ENCODE measurements at places on chromosomes 2 and 18. TPM values are rescaled to one million over a fixed set of nuclear protein-coding genes. Genes with fewer than 3 reads are reported as not detected.

Gene NT5DC4
- not detected for total RNA-seq

Gene UGT1A9
- 3.6 TPM for total RNA-seq

Gene ATOH8
- total RNA-seq, result 1.9 TPM

DNA sequence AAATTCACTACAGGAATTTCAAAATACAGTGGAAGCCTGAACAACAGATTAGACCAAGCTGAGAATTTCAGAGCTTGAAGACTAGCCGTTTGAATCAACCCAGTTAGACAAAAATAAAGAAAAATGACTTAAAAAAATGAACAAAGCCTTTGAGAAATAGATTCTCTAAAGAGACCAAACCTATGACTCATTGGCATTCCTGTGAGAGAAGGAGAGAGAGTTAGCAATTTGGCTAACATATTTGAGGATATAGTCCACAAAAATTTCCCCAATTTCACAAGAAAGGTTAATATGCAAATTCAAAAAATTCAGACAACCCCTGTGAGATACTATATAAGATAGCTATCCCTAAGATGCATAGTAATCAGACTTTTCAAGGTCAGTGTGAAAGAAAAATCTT is 78.0 kb downstream of the MYO3B start:
- DNase-seq, result no peak

DNA sequence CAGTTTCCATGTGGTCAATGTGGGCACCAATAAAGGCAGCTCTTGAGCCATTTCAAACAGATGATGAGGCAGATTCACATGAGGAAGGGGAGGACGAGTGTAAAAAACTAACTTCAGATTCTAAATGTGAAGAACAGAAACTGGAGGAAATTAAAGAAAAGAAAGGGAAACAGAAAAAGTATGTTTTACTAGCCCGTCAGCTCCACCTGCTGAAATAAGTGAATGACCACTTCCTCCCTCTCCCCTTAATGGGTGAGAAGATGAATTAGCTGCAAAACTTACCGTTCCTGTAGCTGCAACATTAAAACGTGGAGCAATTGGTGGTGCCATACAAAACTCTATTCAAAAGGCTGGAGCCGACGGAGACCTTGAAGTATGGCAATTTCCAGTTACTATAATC is 203.5 kb downstream of the UXS1 start:
- no peak for DNase-seq
